Neural progenitor cell (in vitro differentiated cells): ENCODE measurements at places on chromosomes 3 and 15.

DNA sequence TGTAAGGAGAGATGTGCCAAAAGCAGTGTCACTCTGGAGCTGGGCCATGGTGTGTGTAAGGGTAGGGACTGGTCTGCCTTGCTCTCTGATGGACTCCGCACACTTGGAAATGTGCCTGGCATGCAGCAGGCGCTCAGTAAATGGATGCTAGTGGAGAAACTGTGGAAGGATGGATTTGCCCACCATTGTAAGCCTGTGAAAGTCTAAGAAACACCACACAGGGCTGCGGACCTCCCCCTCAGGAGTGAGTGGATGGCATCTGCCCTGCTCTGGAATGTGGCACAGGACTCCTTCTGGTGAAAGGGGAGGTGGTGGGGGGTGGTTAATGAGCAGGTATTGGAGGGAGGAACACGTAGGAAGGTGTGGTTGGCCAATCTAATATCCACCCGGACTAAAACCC, 62.2 kb upstream of the ACAN start:
- no peak for DNase-seq

GRCh38 chr15:48602358-48603122, 43.0 kb downstream of the FBN1 start:
- no peak for DNase-seq

DNA sequence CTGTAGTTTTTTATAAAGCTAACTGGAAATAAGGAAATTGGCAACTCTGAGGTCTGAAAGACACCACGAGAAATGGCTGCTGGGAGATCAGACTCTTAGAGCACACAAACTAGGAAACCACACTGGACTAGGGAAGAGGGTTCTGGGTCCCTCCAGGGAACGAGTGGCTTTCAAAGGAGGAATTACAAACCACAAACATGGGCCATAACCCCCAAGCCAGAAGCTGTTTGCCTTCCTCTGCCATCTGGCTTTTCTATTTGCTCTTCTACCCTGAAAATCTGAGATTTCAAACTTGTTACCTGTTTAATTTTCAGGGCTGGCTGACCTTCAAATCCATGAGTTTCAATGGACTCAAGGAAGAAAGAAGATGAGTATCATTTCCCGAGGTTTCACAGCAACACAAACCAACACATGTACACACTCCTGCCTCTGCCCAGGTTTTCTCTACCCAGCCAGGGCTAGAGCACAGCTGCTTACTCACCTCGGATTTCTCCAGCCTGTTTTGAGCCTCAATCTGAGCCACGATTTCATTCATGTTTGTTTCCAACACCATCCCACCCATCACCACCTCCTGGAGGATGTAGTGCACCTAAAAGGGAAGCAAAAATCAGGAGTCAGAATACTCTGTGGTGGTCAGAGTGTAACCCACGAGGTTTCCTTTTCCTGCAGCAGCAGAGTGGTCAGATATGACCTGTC, 22.6 kb upstream of the ANPEP start:
- DNase-seq: no peak

- no peak for DNase-seq
Measured at GRCh38 chr15:35491999-35492398, 54.0 kb downstream of the DPH6 start.

DNA sequence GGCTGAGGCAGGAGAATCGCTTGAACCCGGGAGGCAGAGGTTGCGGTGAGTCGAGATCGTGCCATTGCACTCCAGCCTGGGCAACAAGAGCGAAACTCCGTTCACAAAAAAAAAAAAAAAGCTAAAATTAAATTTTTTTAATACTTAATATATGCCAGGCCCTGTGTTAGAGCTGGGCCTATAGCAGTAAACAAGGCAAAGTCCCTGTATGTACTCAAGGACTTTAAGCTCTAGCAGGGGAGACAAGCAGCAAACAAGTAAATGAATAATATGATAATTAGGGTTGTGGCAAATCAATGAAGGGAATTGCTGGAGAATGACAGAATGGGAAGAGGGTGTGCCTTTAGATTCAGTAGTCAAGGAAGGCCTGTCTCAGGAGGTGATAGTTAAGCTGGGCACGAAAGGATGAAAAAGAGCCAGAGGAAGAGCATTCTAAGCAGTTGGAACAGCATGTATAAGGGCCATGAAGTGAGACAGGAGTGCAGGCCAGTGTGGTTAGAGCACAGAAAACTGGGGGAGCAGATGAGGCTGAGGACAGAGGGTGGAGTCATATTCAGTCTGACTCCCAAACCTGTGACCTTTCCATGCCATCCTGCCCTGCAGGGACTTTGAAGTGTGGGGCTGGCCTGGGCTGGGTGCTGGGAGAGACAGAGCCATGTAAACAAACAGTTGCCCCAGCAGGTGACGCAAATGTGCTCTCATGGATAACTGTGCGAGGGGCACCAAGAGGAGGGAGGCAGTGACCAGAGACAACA, 6.6 kb upstream of the RAF1 start:
- DNase-seq: no peak

- DNase-seq: no peak
Measured at GRCh38 chr15:68787609-68788263, 33.0 kb downstream of the ANP32A start.

- DNase-seq: peak; percentile 63
Measured at GRCh38 chr3:50100956-50101845, 12.5 kb downstream of the RBM5 start.

GRCh38 chr15:45391746-45392583, 13.6 kb upstream of the GATM start:
- no peak for DNase-seq

GRCh38 chr15:89790661-89791060, 14.5 kb downstream of the MESP2 start:
- no peak for DNase-seq

DNA sequence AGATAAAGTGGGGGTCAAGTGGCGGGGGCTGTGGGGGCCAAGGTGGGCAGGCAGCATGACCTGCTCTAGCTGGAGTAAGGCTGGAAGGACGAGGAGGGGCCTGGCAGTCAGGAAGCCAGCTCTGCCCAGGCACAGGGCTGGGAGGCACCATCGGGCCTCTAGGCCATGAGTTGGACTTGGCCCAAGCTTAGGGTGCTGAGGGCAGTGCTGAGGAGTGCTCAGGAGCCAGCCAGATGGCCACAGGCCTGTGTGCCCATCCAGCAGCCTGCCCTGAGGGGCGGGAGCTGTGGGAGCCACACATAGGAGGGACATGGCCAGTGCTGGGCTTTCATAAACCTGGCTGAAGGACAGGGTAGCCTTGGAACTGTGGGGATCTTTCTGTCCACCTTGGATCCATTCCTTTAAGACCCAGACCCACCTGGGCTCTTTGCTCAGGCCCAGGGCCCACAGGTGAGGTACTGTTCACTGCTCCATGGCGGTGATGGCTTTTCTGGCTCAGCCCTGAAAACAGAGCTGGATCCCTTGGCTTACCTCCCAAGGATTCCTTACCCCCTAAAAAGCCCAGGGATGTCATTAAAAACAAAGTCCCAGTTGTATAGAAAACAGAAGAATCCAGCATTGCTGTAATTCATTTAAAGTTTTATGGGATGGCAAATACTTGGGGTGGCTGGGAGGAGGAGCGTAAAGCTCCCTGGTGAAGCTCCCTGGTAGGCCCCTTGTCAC, 137.0 kb downstream of the DNAJB8 start:
- DNase-seq: no peak

- DNase-seq: no peak
Measured at GRCh38 chr15:37370941-37371340, 270.6 kb upstream of the MEIS2 start.

GRCh38 chr3:160473978-160474377, 24.4 kb upstream of the TRIM59 start:
- no peak for DNase-seq

DNA sequence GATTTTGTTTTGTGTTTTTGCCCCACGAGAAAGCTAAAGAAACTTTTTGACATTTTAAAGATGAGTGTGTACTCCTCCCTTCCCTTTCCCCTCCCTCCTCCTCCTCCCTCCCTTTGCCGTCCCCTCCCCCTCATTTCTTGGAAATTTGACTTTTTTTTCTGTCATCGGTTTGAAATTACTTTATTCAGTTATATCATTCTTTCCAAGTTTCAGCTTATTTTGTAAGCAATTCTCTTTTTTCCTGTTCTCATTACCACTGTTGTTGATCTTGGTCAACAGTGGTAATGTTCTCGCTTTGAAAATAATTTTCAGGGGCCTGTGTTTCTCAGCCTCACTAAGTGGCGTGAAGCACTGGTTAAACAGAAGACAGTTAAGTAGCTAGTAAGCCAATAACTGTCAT, 178.4 kb downstream of the AKAP13 start:
- no peak for DNase-seq

DNA sequence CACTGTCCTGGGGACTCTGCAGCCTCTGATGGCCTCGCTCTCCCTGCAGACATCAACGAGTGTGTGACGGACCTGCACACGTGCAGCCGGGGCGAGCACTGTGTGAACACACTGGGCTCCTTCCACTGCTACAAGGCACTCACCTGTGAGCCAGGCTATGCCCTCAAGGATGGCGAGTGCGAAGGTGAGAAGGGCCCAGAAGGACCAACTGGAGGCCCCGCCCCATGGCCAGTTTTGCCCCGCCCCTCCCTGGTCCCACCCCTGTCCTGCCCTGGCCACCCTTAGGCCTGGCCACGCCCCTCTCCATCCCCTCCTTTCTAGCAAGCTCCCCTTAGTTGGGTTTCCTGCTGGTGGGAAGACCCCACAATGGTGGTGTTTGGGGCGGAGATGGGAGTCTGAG, 77.5 kb downstream of the FBLN2 start:
- no peak for DNase-seq

- DNase-seq: no peak
Measured at GRCh38 chr3:120566243-120566975, 29.7 kb upstream of the NDUFB4 start.

DNA sequence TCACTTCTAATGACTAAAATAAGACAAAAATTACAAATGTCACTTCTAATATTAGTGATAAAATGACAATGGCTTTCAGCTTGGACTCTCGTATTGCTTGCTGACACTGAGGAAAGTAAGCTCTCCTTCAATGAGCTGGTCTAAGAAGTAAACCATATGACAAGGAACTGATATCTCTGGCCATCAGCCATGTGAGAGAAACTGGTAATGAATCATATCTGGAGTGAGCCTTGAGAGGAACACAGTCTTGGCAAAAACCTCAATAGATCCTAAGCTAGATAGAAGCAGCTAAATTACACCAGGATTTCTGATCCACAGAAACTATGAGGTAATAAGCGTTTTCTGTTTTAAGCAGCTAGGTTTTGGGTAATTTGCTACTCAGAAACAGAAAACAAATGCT, 1575.1 kb downstream of the OTOL1 start:
- DNase-seq: no peak

GRCh38 chr3:59580499-59580898, 530.7 kb upstream of the CFAP20DC start:
- no peak for DNase-seq

DNA sequence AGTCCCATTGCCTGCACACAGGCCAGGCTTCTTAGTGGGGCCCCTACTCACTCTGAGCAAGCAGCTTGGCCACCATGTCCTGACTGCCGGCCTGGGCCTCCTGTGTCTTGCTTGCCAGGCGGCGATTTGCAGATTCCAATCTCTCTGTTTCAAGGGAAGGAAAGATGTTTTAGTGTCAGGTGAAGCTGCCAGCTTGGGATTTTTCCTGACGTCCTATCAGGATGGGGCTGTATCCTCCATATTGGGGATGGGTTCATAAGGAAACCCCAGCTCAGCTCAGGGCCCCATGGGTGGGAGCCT, 8.5 kb downstream of the AMOTL2 start:
- DNase-seq: no peak

DNA sequence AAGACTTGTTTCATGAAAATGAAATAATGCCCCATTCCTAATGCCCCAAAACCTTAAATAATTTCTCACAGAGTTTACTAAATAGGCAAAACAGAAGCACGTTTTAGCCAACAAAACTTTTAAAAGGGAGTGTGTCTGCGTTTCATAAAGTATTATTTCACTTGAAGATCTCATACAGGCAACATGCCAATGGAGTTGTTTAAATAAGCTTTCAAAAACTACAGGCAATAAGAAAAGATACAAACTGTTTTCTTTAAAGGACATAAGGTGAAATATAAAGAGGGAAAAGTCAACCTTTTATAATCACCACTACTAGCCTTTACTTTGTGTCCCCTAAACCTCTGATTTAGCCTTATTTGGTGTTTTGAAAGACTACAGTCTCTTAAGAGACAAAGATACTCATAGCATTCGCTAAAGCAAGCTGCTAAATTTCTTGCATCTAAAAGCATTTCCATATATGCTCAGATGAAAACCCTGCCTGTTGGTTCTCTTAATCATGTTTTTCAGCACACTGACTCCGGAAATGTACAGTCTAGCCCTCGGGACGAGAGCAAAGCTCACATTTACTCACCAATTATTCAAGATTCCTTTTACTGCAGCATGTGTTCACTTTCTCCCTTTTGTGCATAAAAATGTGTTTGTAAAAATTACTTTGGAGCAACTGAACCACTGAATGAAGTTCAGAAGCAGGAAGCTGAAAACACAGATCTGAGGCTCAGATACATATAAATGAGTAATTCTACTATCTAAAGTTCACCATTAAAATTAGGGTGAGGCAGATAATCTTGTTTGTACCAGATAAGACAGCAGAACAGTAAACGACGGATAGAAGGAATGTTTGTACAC, 119.0 kb downstream of the GOLIM4 start:
- no peak for DNase-seq

DNA sequence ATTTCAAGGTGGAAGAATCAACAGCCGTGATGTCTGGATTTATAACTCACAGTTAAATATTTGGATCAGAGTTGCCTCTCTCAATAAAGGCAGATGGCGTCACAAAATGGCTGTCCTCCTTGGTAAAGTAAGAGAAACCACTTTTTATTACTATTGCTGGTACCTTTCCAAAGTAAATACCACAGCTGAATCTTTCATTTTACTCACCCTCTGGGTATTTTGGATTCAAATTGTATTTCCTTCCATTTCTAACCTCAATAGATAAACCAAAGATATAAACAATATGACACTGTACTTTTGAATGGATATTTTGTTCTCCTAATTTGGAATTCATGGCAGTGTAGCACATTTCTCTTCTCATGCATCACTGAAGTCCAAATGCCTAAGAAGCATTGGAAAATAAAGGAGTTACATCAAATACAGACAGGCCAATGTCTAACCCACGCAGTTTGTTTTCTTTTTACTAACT, 29.5 kb downstream of the KLHL24 start:
- DNase-seq: no peak

GRCh38 chr15:73313861-73314260, 54.9 kb downstream of the HCN4 start:
- DNase-seq: no peak

- no peak for DNase-seq
Measured at GRCh38 chr3:117282566-117282965, 573.0 kb downstream of the TUSC7 start.

DNA sequence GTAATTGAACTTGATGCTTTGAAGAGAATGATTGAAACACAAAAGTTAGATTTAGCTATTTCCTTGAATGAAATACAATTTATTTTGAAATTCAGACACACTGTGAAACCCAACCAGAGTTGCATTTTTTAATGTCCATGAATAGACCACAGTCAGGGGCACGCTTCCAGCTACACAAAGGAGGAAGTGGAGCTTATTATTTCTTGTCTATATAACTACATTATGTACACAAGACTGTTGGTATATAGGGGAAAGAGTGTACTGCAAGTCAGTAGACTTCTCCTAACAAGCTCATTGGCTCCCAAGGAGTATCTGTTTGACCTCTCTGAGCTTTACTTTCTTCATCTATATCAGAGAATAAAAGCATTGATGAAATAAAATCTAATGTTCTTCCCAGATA, 326.2 kb downstream of the RYR3 start:
- DNase-seq: no peak

GRCh38 chr3:180694321-180694720, 15.0 kb upstream of the CCDC39 start:
- DNase-seq: no peak

GRCh38 chr3:4491855-4492207, 1.3 kb upstream of the ITPR1 start:
- DNase-seq: no peak

GRCh38 chr3:12544652-12545472, 437 bp downstream of the MKRN2OS start:
- DNase-seq: no peak
